ENCODE measurements at places on chromosomes 7 and 10.

DNA sequence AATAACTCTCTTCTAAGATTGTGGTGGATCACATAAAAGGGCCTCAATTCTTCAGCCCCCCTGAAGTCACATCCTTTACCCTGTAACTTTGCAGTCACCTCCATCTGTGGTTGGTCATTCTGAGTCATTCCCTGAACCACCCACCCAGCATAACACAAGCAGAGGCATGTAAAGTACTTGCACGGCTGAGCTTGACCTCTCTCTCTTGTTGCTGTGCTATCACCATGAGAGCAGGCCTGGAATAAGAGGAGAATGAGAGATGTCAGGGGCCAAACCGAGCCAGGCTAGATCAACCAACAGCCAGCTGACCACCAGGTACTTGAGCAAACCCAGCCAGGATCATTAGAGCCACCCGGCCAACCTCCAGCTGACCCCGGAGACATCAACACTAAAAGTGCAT lies 13.5 kb upstream of the STK17A start:
- no peak for ATAC-seq

GRCh38 chr10:114940735-114941134 lies 2.7 kb downstream of the TRUB1 start:
- no peak for ATAC-seq

- ATAC-seq, result no peak
Observed at GRCh38 chr10:70596110-70596798, 6.3 kb downstream of the PRF1 start.

DNA sequence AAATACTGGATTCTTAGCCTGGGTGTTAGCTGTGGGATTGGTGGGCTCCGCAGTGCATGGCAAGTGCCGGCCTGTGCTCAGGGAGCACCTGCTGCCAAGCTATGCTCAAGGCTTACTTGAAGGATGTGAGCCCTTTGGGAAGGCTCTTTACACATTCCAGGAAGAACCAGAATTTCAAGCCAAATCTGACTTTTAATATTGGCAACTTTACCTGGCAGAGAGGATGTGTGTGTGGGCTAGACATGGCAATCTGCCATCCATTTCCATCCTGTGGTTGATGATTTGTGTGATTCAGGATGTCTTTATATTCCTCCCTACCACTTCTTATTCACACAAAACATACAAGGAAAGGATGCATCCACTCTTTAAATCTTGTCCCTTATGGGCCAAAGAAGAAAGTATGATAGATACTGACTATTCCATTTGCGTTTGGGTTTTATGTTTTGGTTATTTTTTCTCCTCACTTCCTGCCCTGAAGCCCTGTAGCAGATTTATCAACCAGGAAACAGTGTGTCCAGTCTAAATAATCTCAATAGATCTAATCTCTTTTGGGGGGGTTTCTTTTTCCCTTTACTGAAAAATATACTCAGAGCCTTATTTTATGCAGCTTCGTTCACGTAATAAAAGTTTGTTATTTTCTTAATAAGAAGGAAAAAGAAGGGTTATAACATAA lies 247.1 kb downstream of the COBL start:
- ATAC-seq, result peak; percentile 34
